Amygdala (tissue), 56 donors: ENCODE measurements at places on chromosomes 6 and 20.

DNA sequence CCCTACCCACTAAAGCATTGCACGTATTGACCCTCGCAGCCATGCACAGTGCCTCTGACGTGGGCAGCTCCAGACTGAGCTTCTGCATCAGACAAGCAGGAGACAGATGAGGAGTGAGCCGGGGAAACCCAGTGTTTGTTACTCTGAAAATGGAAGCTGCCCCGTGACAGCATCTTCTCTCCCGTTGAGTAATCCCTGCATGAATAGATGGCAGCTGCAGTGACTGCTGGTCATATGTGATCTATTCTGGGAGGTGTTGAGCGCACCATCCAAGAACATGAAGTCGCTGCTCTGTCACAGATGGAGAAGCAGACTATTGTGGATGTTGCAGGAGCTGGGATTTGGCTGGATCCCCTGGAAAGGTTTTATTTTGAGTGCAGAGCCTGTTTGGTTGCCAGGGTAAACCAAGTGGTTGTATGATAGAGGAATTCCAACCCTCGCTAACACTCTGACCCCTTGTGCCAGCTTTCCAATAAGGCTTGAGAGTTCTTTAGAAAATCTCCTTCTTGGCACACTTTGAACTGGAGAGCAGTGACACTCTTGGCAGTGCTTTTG is 242.2 kb downstream of the NRN1 start:
- peak; percentile 24 for DNase-seq

- DNase-seq, result no peak
These were observed 448 bp upstream of the RNF114 start for GRCh38 chr20:49935746-49936152.

DNA sequence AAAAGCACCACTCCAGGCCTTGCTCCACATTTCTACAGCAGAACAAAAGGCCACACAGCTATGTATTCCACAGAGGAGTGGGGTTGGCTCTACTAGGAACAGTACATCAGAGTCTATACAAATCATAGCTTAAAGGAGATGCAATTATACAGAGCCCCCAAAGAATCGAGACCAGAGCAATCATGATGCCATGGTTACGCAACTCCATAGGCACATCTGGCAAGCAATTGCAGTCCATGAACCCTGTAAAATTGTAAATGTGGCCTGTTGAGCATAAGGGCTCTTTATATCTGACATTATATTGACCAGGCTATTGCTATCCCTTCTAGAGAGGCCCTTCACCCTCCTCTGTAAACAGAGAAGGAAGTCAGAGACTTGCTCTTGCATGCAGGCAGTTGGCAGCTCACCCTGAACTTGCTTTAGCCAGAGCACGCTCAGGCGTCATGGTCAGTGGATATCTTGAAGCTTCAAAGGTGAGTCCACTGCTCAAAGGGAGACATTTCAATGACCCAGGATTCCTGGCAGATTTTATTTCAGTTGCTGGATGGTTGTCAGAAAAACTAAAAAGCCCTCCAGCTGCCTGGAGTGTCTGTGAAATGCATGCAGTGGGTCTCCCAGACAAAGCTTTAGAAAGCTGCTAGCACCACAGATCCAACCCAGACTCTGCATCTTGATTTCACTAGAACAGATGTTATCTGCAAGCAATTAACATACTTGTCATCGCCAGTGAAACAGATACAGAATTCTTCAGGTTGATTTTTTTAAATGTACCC is 357.2 kb downstream of the CENPW start:
- no peak for DNase-seq

- DNase-seq, result no peak
These were observed 40.8 kb downstream of the ZFAND3 start for GRCh38 chr6:37860226-37860839.
